ENCODE measurements at places on chromosomes 6 and 20. TPM values are rescaled to one million over a fixed set of nuclear protein-coding genes. Genes with fewer than 3 reads are reported as not detected.

PI3 gene
- total RNA-seq, result not detected

ANKRD66 gene
- total RNA-seq, result not detected

RIPOR3 gene
- total RNA-seq, result 1.2 TPM

PLN gene
- total RNA-seq, result 0.83 TPM

SLC44A4 gene
- total RNA-seq, result 0.30 TPM

SLC35D3 gene
- not detected for total RNA-seq

CRISP2 gene
- total RNA-seq, result not detected

HLA-DQA1 gene
- total RNA-seq, result not detected

BHLHE23 gene
- total RNA-seq, result not detected

CDH22 gene
- not detected for total RNA-seq

IRAK1BP1 gene
- total RNA-seq, result 3.2 TPM

SLC17A2 gene
- total RNA-seq, result not detected

GJA1 gene
- 323 TPM for total RNA-seq

HLA-DPB1 gene
- total RNA-seq, result 2.4 TPM

WFDC6 gene
- not detected for total RNA-seq

FILIP1 gene
- total RNA-seq, result 0.37 TPM

PIGU gene
- total RNA-seq, result 8.4 TPM

POPDC3 gene
- total RNA-seq, result 13.7 TPM

FAM162B gene
- total RNA-seq, result not detected

SPATS1 gene
- total RNA-seq, result not detected

PPP1R16B gene
- 0.30 TPM for total RNA-seq

NMBR gene
- total RNA-seq, result not detected

RBPJL gene
- not detected for total RNA-seq

ADGB gene
- not detected for total RNA-seq

CCR6 gene
- not detected for total RNA-seq

WFDC2 gene
- not detected for total RNA-seq

GPLD1 gene
- total RNA-seq, result 0.32 TPM

DSN1 gene
- 12.6 TPM for total RNA-seq

ZGPAT gene
- 23.6 TPM for total RNA-seq

SNX21 gene
- total RNA-seq, result 34.7 TPM

PNLDC1 gene
- total RNA-seq, result not detected
